ENCODE measurements at places on chromosomes 2 and 18.

GRCh38 chr18:48945953-48946217 lies 4.9 kb downstream of the SMAD7 start:
- no peak for DNase-seq

DNA sequence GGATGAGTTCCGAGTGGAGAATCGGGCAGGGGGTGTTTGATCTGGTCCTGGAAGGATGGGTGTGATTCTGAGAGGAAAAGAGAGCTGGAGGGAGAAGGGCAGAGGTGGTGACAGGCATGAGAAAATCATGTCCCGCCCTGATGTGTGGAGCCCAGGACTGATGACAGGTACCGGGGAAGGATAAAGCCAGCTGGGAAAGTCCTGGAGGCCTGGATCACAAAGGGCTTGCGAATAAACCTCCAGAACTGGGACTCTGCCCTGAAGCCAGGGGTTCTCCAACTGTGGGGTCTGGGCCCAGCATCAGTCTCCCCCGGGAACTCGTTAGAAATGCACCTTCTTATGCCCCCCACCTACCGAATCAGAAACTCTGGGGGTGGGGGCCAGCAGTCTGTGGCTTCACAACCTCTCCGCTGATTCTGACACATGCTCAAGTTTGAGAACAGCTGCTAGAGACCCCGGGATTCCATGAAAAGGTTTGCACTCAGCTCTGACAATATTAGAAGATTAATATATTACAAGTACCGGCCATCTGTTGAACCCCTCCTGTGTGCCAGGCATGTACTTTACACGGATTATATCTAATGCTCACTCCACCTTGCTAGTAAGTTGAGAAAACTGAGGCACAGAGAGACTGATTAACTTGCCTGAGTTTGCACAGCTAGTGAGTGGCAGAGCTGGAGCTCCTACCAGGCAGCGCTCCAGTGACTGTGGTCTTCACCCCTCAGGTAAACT lies 8.0 kb downstream of the TNFRSF11A start:
- DNase-seq: no peak

- no peak for DNase-seq
Observed at GRCh38 chr2:2636813-2637212, 305.7 kb upstream of the MYT1L start.

DNA sequence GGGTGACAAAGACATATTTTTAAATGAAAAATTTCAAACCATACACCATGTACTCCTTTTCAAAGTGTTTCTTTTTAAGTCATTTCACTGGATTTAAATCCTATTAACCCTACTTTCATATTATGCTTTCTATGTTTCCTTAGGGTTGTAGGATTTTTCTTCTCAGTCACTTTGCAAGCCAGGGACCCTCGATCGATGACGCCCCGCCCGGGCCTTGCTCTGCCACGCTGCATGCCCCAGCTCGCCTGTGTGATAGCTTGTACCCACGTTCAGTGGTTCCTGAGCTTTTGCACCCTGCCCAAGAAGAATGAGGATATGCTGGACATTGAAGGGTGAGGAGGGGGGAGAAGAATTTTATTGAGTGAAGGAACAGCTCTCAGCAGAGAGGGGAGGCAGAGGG lies 568.0 kb downstream of the TRIB2 start:
- no peak for DNase-seq

DNA sequence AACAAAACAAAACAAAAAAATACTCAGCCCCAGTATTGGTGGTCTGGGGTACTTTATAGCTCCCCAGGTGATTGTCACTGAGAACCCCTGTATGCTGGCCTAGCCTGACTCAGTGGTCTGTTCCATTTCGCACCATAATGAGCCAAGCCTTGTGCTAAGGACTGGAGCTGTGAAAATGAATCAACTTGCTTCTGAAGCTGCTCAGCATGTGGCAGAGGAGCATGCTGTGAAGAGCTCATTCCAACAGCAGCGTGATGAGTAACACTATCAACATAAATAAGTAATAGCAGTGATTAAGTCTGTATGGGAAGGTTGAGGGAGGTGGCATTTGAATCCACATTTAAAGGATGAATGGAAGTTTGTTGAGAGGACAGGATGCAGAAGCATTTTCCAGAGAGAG lies 67.2 kb upstream of the ATL2 start:
- no peak for DNase-seq

- no peak for DNase-seq
Observed at GRCh38 chr2:141957321-141957720, 173.5 kb downstream of the LRP1B start.

- DNase-seq: no peak
Observed at GRCh38 chr18:74508821-74509225, 12.7 kb downstream of the CNDP2 start.

DNA sequence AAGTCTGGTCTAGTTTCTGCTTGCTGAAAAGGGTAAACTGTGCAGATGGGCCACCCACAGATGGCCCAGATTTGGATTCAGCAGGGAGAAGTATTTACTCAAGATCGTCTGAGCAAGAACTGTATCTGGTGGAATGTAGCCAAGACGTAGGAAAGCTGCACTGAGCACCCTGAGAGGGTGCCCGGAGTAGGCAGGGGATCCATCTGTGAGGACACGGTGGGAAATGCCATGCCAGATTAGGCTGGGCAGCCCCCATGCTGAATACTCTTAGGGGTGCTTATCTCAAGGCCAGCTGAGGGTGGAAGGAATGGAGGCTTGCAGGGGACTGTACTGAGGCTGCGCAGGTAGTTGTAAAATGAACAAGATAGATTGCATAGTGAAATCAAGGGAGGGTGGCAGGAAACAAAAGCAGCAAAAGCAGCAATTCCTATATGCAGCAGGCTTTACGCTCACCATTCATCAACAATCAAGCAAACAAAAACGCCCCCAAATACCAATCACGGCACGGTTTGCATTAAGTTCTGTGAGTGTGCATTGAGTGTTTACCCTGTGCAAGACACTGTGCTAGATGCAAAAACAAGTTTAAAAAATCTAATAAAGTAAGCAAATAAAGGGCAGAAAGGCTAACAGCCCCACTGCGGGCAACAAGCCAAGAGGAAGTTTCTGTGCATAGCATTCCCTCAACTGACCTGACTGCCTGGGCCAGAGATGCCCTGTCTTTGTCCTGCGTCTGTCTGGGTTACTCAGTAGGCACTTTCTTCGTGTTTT lies 32.2 kb upstream of the LPIN2 start:
- DNase-seq: no peak

GRCh38 chr18:55576001-55576400 lies 12.0 kb downstream of the TCF4 start:
- no peak for DNase-seq

DNA sequence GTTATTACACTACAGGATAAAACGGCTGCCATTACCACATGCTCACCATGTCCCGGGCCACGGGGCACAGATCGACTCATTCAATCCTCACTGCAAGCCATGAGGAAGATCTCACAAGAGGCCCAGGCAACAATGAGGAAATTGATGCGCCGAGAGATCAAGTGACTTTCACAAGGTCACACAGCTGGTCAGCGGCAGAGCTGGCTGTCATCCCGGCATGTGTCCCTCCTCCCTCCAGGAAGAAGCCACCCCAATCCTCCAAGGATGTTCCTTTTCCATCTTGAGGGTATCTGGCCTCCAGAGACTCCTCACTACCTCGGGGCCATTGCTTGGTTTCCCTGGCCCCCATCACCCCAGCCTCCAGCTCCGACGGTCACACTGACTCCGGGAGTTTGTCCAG lies 65.3 kb upstream of the GLI2 start:
- DNase-seq: no peak

DNA sequence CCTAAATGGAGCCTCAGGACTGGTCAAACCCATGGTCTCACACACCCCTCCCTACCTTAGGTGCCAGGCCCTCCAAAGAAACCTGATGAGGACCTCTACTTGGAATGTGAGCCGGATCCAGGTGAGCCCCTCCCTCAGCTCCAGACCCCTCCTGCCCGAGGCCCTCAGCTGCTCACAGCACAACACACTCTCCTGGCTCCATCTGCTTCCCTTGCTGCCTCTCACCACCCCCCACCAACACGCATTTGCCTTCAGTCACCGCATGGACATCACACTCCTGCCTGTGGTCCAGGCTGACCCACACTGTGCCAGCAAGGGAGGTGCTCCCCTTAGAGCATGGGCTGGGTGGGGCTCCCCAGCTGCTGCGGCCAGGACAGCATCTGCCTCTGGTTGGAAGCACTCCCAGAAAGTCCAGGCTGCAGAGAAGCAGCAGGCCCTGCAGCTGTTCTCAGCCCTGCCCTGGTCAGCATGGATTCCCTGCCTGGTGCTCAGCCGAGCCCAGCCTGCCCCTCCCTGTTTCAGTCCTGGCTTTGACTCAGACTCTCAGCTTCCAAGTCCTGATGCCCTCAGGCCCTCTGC lies 15.1 kb downstream of the SH2D6 start:
- DNase-seq: peak; percentile 91

DNA sequence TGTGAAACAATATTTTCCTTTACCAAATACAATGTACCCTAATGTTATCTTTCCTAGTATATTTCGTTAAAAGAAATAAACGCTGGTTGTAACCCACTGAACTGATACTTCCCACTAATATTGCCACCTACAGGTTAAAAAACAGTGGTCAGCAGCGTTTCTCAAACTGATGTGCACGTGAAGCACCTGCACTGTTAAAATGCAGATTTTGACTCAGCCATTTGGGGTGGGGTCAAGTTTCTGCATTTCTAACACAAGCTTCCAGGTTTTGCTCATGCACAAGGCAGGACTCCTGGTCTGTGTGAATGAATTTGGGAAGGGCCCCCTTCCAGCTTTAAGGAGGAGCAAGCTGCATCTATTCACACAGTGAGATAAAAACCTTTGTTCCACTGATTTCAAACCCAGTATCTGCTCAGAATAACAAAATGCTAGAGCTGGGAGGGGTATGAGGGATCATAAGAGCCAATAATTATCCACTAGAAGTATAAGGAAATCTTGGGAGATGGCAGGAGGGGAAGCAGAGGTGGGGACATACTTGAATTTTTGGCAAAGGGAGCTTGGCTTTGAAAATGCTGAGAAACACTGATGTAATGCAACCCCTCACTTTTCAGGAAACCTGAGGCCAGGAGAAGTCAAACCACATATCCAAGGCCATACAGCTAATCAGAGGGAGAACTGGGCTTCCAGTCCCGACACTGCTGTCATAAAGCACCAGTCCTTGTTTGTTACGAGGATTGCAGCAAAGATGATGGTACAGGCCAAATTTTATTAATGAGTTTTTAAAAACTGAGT lies 116.2 kb downstream of the RBMS1 start:
- no peak for DNase-seq

DNA sequence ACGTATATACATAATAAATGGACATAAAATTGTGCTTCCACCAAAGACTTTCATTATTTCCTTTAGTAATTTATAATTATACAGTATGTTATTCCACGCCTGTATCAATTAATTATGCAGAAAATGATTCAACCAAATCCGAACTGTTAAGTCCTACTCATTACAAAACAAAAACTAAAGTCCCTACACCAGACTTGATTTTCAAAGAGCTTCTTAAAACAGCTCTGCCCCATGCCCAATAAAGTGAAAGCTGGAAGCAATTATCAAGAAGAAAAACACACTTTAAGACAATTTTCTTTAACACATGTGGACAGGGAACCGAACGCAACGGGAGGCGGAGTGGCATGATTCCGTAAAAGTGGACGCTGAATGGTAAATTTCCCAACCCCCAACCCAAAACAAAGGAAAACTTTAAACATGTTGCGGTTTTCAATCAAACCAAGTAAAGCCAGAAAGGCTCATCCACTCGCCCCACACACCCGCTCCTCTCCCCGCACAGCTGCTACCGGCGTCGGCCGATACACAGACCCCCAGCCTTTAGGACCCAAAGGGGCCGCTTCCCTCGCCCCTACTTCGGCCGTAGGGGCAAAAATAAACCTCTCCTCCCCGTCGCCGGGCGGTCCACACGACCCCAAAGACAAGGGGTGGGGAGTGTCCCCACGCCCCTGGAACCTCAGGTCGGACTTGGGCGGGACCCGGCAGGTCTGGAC lies 705 bp downstream of the YES1 start:
- no peak for DNase-seq

DNA sequence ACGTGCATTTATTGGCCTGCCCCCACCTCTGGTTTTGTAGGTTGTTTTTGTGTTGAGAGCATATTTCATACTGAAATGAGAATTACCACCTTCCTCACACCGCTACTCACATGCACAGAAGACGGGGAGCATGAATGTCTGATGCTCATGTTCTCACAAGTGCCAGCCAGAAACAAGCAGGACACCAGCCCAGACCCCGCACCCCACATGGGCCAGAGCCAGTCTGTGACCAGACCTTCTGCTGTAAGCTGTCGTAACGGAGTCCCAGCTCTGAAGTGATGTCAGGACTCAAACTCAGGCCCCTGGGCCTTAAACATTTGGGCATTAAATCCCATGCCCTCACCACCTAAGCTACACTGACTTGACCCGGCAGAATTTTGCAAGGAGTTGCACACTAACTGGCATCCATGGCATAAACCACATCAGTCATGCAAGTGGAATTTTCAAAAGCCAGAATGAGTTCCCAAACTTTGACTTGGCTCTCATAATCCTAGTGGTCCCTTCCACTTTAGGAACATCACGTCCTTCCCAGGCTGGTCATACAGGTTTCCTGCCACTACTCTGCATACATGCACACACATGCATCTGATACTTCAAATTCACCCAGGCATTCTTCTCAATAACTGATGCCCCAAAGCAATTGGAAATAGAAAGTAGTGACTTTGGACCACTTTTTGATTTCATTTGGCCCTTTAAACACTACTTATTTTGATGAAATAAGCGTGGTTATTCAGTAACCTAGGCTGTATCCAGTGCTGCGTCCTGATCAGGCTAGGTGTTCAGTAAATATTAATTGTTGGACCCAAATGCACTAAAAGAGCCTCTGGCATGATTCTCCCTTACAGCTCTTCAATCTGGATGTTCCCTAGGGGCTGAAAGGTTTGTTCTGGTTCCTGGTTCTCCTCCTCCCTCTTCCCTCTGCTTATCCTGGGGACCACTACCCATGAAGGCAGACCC lies 223.1 kb upstream of the ID2 start:
- no peak for DNase-seq

GRCh38 chr2:183123117-183123958 lies 905 bp upstream of the NUP35 start:
- DNase-seq: peak; percentile 21

- peak; percentile 66 for DNase-seq
Observed at GRCh38 chr2:105243961-105244360, 2.4 kb downstream of the GPR45 start.

- no peak for DNase-seq
Observed at GRCh38 chr2:174763780-174764179, 492 bp downstream of the CHRNA1 start.
